ENCODE measurements at places on chromosomes 11 and 22. TPM values are rescaled to one million over a fixed set of nuclear protein-coding genes. Genes with fewer than 3 reads are reported as not detected.

DNA sequence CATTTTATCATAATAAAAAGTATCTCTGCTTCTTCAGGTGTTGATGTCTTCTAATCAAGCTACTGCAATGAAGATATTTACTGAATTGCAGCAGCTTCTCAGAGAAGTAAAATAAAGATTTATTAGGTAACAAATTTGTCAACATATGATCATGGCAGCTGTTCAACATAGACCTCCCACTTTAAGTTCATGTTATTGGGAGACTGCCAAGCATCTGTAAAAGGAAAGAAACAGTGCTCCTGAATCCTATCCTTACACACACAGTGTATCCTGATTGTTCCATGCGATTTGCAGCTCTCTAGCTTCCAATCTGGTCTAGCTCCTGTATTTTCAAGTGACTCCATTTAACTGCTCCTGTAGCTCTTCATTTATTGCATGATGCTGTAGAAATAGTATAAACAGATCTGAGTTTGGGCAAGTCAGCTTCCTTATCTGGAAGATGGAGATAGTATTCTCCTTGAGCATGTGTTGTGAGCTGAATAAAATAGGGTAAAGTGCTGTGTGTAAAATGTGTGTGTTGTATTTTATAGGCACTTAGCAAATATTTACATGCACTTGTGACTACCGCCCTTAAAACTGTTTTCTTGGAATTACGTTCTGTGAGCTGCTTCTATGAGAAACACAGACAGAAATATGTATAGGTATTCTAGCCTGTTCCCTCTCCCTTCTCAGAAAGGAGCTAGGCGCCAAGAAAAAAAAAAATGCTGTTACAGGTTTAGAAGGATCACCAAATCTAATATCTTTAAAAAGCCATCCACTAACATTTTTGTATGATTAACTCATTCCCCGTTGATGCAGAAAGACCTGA, 290.6 kb downstream of the JRKL start:
- no peak for DNase-seq

DNA sequence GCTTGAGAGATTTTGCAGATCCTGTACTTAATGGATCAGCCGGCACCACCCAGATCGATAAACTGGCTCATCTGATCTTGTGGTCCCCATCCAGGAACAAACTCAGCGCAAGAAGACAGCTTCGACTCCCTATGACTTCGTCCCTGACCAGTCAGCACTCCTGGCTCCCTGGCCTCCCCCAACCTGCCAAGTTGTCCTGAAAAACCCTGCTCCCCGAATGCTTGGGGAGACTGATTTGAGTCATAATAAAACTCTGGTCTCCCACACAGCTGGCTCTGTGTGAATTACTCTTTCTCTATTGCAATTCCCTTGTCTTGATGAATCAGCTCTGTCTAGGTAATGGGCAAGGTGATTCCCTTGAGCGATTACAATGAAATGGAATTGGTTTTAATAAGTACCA, 29.5 kb downstream of the OR2AG2 start:
- no peak for DNase-seq

DNA sequence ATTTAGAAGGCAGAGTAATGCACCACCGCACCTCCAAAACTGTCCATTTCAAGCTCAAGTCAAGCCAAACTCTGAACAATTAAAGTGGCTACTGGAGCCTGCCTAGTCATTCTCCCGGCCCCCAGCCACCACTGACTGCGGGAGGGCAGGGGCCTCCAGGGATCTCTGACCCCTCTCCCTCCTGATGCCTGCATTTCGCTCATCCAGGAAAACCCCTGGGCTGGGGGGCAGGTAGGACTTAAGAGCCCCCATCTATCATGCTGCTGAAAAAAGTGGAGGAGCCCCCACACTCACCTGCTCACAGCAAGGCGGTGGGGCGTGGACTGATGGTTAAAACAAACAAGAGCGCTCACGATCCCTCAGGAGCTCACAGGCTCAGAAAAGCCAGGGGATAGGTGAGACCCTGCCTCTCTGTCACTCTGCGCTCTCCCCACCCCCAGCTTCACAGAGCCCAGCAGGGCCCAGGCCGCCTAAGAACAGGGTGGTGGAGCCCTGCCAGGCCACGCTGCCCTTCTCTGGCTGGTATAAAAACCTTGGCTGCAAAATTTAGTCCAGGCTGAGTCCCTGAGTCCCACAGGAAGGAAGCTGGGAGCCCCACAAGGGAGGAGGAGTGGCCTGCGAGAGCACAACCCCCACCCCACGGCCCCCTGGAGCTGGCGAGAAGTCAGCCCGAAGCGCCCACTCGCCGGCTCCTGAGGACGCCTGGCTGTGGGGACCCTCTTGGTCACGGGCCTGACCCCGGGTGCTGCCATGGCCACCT, 21.0 kb upstream of the MOB2 start:
- no peak for DNase-seq

Gene CALCA
- not detected for total RNA-seq

Gene KCNK4
- not detected for total RNA-seq
